ENCODE measurements at places on chromosomes 1 and 21.

DNA sequence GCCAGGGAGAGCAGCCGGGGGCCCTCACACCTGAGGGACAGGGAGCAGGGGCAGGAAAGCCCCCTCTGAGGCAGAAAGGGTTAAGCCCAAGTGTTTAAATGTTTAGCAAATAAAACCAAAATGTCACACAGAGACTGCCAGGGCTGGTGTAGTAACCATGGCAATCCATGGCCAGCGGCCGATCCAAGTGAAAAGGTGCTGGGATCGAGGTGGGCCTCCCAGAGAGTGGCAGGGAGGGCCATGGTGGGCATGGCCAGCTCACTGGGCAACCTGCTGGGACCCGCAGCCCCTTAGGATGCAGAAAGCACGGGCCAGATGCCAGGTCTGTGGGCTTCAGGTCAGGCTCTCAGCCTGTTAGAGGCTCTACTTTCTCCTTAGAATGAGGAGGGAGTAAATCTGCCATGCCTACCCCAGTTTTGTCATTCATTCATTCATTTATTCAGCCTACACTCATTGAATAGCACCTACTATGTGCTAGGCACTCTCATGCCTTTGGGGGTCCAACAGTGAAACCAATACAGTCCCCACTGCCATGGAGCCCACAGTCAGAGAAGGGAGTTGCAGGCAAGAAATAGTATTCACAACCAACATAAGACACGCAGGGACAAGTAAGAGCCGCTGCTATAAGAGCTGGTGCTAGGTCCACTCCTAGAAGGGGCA is 56.1 kb downstream of the KCNN3 start:
- no peak for DNase-seq

GRCh38 chr1:73517603-73518191 is 680.3 kb downstream of the LRRIQ3 start:
- no peak for DNase-seq

GRCh38 chr1:37794372-37795339 is 1.0 kb downstream of the MANEAL start:
- DNase-seq = no peak

- DNase-seq = no peak
These were observed 2.4 kb downstream of the ATP8B2 start for GRCh38 chr1:154327466-154328317.

- DNase-seq = no peak
These were observed 32.9 kb downstream of the DUSP10 start for GRCh38 chr1:221708987-221709386.

- DNase-seq = no peak
These were observed 1461.0 kb downstream of the AMY1C start for GRCh38 chr1:105210747-105211146.

- no peak for DNase-seq
These were observed 10.5 kb downstream of the FAM76A start for GRCh38 chr1:27736252-27736651.

GRCh38 chr1:229128066-229128608 is 142.8 kb upstream of the RAB4A start:
- no peak for DNase-seq

GRCh38 chr1:25618433-25618808 is 1.8 kb downstream of the MAN1C1 start:
- DNase-seq = no peak

GRCh38 chr1:24138476-24139221 is 4.3 kb downstream of the IL22RA1 start:
- DNase-seq = no peak

DNA sequence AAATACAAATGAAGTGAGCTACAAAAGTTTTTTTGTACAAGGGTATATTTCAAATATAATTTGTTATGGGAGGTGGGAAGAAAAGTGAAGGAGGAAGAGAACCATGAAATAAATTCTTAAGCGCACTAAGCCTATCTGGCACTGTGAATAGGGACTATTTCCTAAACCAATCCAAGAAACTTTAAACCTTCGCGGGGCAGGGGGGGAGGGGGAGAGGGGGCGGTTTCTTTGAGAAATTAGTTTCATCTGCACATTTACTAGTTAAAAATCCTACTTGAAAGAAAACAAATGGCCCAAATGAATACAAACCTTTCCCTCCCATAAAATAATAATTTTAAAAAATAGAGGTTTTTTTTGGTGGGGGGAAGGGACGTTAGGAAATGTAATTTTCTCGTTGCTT is 364 bp downstream of the GOLPH3L start:
- no peak for DNase-seq

DNA sequence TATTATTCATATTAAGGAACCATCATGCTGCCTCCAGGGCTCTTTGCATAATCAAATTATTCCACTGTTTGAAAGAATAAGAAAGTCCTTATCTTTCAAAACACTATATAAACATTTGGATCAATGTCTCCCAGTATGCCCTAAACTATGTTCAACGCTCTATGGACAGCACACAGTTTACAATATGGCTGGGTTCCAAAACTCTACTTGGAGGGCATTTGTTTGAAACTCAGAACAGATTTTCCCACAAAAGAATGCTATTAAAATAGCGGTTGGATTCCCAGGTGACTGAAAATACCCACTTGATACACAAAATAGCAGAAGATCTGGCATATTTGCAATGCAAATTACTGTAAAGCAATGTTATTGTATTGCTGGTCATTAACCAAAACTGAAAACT is 3.2 kb downstream of the HAO2 start:
- DNase-seq = no peak

- no peak for DNase-seq
These were observed 346.6 kb upstream of the KAZN start for GRCh38 chr1:14251871-14252270.

DNA sequence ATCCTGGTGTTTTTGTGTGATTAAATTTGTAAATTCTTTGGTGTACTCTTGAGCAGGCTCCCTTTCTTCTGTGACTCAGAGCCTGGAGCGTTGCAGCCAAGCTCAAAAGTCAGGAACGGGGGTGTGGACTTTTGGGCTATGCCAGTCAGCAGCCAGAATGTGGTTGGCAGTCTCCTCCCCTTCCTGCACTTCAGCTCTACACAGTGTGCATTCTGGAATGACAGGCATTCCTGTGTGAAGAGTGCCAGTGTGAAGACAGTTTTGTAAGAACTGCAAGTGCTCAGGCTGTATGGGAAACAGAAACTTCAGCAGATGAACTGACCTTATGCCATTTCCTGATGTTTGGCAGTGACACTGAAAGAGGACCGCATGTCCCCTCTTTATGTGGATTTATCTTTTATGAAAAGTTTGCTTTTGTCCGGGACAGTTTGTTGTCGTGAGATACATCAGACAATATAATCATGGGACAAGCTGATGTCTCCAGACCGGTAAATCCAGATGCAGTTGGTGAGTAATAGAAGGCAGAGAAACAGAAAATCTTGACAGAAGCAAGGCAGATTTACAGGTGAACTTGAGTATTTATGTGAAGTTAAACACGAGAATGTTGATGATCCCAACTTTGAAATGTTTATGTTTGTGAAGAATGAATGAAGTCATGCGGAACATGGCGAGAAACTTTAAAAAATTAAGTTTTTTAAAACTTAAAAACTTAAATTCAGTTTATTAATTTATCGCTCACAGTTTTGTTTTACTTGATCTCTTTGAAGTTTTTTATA is 67.7 kb upstream of the RCC1 start:
- peak; percentile 92 for DNase-seq

- DNase-seq = no peak
These were observed 35.4 kb downstream of the PGM1 start for GRCh38 chr1:63628607-63629006.

DNA sequence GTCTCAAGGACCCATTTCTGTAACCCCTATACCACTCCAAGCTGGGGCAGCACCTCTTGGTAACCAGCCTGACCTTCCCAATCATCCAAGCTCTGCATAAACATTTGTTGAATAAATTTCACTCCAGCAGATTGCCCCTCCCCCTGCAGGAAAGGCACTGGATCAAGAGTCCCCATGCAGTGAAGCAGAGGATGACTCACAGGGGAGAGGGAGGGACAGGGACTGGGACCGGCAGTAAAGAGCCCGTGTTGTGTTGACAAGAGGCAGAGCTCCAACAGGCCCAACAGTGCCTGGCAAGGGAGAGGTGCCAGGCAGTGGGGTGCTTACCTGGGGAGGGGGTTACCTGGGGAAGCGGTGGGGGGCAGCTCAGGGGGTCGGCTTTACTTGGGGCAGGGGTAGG is 32.3 kb downstream of the SLC9A1 start:
- DNase-seq = no peak

- DNase-seq = no peak
These were observed 3.7 kb downstream of the ITGB2 start for GRCh38 chr21:44916965-44917364.

- DNase-seq = no peak
These were observed 58.7 kb upstream of the ACTRT2 start for GRCh38 chr1:2962541-2962940.

DNA sequence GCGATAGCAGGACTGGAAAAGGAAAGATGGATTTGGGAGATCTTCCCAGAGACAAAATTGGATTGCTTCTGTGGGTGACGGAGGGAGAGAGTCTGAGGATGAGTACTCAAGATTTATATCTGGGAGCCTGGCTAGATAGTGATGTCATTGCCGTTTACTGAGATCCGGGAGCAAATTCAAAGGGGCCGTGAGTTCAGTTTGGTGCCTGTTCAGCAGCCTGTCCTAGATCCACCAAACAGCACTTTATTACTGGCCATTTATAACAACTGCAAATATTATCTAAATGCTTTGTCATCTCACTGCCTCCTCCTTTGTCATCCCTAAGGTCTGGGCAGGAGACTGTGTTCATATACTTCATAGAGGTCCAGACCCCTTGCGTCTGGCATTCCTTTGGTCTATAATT is 29.2 kb downstream of the MAPKAPK2 start:
- DNase-seq = no peak

- DNase-seq = no peak
These were observed 57.6 kb downstream of the MAN1C1 start for GRCh38 chr1:25673962-25674806.

DNA sequence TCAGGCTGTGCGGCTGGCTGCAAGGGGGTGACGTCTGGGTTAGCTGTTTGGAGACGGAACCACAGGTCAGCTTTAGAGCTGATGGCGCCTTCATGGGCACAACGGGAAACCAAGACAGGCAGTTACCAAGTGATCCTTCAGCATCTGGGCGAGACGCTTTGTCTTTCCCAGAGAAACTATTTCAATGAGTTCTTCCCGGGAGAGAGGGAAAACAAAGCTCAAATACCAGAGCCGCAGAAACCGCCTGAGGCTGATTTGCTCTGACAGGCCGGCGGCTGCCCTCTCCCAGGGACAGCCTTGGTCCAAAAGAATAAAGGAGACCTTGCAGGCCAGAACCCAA is 76.5 kb downstream of the CD58 start:
- DNase-seq = no peak

GRCh38 chr1:231800108-231800507 is 173.5 kb downstream of the DISC1 start:
- no peak for DNase-seq

- no peak for DNase-seq
These were observed 6.3 kb upstream of the CFAP410 start for GRCh38 chr21:44345495-44345894.

DNA sequence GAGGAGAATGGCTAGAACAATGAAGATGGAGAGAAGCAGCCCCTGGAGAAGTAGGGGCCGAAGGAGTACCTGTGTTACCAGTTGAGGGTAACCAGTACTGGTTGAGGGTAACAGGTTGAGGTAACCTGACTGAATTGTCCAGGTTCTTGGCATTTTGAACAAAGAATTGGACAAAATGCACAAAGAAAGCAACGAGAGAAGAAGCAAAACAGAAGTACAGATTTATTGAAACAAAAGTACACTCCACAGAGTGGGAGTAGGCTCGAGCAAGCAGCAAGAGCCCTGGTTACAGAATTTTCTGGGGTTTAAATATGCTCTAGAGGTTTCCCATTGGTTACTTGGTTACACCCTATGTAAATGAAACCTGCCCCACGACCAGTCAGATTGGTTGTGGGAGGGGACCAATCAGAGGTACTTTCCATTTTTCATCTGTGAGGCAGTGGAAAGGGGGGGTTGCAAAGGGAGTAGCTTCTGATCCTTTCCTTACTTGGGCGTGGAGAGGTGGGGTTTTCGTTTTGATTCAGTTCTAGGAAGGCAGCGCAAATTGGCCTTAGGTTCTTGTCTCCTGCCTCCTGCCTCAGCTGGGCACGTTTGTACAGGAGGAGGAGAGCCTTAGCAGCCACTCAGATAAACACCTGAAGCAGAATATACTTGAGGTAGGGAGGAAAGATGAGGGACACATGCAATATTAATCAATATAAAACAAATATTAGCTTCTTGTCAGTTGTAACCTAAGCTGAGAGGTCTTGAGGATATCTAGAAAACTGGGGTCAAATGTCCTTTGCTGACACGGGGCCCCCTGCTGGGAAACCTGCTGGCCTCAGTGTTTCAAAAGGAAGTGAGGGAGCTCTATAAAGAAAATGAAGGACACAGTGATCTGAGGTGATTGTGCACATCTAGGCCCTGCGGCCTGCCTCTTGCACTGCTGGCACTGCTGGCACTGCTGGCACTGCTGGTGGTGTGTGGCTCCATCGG is 14.3 kb upstream of the LSM10 start:
- DNase-seq = no peak

GRCh38 chr1:106924360-106924759 is 132.1 kb upstream of the PRMT6 start:
- DNase-seq = no peak

DNA sequence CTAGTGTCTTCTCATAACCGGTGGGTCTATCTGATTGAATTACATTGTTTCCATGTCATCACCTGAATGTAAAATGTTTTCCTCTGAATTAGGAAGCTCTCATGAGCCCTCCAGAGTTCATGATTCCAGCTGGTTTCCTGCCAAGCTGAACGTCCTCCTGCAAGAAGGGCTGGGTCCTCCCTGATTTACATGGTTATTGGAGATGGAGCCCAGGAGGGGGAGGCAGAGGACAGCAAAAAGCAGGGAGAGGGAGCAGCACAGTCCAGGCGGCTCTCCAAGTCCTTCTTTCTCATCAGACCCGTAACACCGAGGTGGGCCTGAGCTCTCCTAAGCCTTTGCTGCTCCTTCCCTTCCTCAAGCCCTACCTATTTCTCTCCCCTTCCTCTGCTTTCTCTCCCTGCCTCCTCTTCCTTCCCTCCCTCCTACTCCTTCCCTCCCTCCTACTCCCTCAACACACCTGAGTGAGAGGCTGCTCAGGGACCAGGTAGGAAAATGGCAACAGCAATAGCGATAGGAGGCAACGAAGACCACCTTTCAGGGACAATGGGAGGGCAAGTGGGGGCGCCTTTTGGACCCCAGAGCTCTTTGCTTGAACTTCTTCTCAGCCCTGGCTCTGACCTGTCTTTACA is 265.9 kb downstream of the PRDM2 start:
- DNase-seq = peak; percentile 43

DNA sequence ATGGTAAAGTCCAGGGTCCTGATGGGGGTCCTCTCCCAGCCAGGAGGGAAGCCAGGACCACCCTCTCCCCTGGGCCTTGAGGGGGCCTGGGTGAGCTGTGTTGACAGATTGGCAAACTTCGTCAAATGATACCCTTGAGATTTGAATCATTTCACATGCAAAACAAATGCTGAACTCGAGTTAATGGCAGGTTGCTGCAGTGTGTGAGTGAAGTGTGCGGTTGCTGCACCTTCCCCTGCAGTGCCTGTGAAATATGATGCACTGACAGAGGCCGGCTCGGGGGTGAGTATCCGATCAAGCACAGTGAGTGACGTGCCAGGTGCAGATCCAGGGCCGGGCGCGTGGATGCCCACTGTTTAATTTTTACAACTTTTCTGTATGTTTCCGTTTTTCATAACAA is 5.7 kb upstream of the KRTAP12-1 start:
- DNase-seq = no peak

- DNase-seq = no peak
These were observed 79.2 kb downstream of the ARHGEF10L start for GRCh38 chr1:17618558-17619247.

GRCh38 chr1:199009447-199009846 is 370.6 kb downstream of the PTPRC start:
- no peak for DNase-seq

Measured in HCT116 (cell line).